Brain pericyte (primary cell): ENCODE measurements at places on chromosomes 1 and 21.
A peak's percentile ranks its signal among the peaks of the same experiment; 100 is the strongest.

DNA sequence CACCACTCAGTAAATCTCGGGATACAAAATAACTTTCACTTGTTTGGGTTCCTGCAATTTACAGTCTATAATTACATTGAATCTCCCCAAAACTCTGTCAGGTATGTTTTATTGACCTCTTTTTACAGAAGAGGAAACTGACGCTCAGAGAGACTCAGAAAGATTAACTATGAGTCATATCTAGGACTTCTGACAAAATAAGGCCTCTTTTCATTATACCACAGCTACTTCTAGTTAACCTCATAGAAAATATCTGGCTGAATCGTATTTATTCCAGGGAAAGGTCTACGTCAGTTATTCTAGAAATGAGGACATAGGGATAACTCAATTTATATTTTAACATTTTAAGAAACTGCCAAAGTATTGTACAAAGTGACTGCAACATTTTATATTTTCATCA is 211.1 kb upstream of the FAM78B start:
- no peak for DNase-seq

GRCh38 chr1:240498335-240498734 is 113.6 kb downstream of the GREM2 start:
- no peak for DNase-seq

DNA sequence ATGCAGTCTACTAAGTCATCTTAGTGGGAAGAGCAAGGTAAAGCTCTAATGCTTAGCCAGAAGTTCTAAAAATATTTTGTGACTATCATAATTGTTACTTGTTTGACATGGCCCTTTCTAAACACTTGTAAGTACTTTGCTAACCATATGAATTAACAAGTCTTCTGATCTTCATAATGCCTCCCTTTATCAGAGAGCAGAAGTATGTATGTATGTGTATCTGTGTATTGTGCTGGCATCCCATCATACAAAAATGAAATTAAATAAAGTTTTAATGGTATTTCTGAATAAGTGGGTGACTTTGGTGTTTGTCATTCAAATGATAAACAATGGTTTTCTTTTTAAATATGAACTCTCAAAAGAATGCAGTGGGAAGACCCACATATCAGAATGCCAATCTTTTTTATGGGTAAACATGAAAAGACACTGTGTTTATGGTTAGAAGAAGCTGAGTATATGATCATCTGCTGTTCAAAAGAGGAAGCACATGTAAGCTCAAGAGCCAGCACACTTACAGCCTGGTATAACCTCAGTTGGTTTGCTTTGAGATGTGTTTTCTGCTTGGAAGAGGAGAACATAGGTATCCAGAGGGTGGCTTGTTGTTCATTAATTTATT is 159.6 kb downstream of the CLEC20A start:
- no peak for DNase-seq

GRCh38 chr1:51607681-51608095 is 9.2 kb upstream of the OSBPL9 start:
- no peak for DNase-seq

- no peak for DNase-seq
Measured at GRCh38 chr1:108880850-108881249, 4.1 kb downstream of the GPSM2 start.

DNA sequence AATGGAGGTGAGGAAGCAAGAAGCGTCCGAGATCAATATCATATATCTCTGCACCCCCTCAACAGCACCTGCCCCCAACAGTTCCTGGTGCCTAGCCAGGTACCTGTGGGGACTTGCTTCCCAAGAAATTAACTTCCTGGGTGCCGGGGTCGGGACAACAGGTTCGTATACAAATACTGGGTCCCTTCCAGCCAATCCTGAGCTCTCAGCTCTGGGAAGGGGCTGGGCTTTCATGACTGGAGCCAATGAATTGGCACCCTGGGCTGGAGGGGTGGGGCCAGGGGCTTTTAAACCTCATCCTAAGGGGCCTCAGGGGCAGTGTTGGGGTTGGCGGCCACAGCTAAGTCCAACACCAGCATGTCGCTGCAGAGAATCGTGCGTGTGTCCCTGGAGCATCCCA is at the start of gene PADI3:
TSS of gene PADI3 (plus strand) at position 318 of the 400 bp plus-strand sequence. CDS start at position 358, 40 bp downstream.
- DNase-seq: no peak

- DNase-seq: no peak
Measured at GRCh38 chr1:52919051-52919722, 2.4 kb downstream of the ECHDC2 start.

GRCh38 chr21:33080776-33081175 is 10.8 kb downstream of the OLIG1 start:
- DNase-seq: no peak

GRCh38 chr1:214415131-214415530 is 134.2 kb downstream of the SMYD2 start:
- no peak for DNase-seq

DNA sequence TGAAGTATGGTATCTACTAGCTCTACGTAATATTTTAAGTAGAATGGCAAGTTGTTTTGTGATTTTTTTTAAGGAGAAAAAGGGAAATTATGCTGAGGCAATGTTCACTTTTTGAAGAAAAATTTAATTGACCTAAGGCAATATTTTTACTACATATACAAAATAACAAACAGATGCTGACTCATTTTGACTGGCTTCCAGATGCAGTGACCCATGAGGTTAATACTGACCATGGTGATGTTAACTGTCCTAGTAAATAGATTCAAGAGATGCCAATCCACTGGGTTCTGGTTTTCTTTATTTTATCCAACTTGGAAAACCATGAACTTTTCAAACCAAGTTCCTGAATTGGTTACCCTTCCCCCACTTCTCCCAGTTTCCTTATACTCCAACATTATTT is 154.9 kb downstream of the CRB1 start:
- peak; percentile 74 for DNase-seq

DNA sequence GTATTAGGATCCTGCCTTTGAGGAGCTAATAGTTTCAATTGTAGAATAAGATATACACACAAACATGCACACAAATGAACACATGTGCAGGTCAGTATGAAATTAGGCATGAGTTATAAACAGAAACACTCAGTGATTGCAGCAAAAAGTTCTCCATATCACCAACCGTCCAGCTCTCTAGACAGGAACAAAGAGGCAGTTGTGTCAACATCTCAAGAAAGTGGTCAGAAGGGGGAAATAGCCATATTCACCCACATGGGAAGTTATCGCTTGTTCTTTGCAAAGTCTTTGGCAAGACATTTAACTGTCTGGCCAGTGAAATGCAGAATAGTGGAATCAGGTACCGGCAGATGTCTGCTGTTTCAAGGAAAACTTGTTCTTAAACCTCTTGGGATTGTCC is 29.4 kb upstream of the PIGC start:
- no peak for DNase-seq

DNA sequence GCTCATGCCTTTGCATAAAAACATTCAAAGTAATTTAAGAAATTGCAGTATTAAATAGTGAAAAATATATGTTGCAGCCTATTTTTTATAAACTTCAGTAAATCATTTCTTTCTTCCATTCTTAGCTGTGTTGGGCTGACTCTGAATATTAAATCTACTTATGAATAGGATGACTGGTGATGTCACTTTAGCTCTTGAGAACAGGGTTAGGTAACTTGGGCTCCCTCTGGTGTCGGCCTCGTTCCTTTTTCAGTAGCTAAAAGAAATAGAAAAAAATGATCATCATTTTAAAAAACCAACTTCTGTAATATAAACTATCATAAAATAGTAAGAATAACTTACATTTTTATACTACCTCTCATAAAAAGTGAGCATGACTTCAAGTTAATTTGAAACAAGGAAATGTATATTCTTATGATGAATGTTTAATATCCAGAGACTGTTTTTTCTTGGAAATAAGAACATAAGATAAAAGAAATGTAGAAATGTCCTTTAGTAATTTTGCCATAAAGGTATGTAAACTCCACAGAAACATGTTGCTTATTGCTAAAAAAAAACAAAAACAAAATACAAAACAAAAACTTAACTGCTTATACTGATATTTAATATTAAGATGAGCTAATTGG is 26.8 kb upstream of the NCAM2 start:
- no peak for DNase-seq

- DNase-seq: no peak
Measured at GRCh38 chr1:63827411-63828321, 53.8 kb downstream of the ROR1 start.

DNA sequence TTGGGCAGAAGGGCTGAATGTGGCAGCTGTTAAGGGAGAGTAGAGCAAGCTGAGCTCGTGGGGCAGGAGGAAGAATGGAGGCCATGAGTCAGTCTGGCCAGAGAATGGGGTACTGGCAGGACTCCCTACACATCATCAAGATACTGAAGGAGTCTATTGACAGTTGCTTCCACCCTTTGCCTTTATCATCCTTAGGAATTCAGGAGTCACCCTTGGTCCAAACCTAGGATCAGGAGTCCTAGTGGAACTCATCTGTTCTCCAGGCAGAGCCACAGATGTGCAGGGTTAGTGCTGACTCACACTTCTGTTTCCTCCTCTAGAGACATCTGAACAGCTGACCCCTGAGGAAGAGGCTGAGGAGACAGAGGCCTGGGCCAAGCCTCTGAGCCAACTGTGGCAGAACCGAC is 18.7 kb upstream of the ST3GAL3 start:
- DNase-seq: no peak

DNA sequence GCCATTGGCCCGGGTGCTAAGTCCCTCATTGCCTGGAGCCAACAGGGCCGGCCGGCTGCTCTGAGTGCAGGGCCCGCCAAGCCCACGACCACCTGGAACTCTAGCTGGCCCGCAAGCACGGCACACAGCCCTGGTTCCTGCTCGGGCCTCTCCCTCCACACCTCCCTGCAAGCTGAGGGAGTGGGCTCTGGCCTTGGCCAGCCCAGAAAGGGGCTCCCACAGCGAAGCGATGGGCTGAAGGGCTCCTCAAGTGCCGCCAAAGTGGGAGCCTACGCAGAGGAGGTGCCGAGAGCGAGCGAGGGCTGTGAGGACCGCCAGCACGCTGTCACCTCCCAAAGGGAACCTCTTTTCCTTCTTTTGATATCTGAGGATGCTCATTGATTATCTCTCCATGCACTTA is 283.4 kb downstream of the PRDM2 start:
- DNase-seq: no peak

- DNase-seq: no peak
Measured at GRCh38 chr1:172341697-172342096, 78.8 kb upstream of the C1orf105 start.

DNA sequence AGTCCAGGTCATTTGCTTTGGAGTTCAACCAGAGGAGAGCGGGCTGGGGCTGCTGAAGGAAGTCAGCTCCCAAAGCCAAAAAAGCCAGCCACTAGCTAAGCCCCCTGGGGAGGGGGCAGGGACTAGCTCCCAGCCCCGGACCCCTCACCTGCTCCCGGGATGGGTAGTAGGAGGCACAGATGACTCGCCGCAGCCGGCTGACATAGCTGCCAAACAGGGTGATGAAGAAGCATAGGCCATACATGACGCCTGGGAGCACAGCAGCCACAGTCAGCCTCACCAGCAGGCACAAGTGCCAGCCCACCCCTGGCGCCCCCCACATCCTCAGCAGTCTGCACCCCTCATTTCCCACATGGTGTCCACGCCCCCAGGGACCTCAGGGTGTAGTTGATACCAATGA is 7.4 kb downstream of the DCST2 start:
- DNase-seq: no peak

DNA sequence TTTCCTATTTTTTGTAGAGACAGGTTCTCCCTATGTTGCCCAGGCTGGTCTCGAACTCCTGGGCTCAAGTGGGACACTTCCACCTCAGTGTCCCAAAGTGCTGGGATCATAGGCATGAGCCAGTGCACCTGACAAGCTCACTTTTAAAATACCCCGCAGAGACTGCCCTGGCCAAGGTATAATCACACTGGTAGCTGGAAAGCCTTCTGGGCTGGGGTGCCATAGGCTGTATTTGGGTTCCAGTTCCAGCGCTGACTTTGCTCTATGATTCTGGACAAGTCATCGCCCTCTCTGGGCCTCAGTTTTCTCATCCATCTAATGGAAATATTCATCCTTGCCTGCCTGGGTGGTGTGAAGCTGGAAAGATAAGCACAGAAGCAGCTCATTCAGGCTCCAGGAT is 10.4 kb downstream of the LDLRAD1 start:
- DNase-seq: no peak

- no peak for DNase-seq
Measured at GRCh38 chr1:74316302-74316701, 81.1 kb downstream of the TNNI3K start.

DNA sequence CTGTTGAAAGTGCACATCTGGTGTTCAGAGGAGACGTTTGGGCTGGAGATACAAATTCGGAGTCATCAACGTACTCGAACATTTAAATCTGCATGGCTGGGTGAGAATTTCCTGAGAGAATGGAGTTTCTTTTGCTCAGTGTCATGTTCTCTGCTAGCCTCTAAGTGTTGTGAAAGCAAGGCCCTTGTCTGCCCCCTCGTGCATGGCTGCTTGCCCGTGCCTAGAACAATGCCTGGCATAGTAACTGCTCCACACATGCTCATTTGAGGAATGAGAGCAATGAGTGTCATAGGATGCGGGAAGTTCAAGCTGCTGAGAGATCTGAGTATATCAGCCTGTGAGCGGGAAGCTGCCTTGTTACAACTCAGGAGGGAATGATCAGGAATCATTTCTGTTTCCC is 171.1 kb upstream of the CSF3R start:
- DNase-seq: no peak

- DNase-seq: no peak
Measured at GRCh38 chr1:210294999-210295745, 33.5 kb upstream of the HHAT start.

- DNase-seq: no peak
Measured at GRCh38 chr1:189206617-189207016, 1271.0 kb downstream of the BRINP3 start.

- no peak for DNase-seq
Measured at GRCh38 chr1:73859227-73859626, 338.7 kb downstream of the LRRIQ3 start.

DNA sequence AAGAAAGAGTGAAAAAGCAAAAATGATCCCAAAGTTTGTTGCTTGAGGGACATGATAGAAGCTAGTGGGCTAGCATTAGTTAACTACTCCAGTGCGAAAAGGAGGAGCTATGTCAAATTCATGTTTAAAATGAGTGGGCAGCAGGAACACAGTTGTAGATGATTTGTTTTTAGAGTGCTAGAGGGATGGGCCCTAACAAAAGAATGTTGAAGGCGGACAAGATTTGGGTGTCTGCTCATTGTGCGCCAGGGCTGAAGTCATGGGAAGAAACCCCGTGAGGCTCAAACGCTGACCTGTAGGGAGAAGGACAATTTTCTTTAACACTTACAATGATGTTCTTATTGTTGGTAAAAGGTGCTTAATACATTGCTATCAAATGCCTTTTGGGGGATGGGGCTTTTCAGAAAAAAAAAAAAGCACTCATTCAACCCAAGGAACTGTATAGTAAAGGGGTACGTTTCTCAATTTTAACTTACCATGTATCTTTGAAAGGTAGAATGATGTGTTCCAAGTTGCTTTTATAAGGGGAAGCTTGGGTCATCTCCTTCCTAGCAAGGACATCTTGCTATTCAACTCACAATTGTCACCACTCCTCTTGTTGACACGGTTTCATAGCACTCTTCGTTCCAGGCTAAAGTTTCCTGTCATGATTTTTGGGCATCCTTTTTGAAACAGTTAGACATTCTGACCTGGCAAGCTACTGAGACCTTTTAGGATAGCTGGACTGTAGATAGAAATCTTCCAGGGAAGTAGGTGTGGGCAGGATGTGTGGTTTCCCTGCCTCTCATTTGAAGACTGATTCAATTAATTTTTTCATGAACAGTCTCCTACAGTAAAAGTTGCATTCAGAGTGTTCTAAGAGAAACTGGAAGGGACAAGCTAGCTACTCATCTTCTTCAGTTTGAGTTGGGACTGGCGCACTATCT is 53.0 kb upstream of the CNN3 start:
- no peak for DNase-seq
